SJSA1 (cell line): ENCODE measurements at places on chromosomes 7 and 10.

DNA sequence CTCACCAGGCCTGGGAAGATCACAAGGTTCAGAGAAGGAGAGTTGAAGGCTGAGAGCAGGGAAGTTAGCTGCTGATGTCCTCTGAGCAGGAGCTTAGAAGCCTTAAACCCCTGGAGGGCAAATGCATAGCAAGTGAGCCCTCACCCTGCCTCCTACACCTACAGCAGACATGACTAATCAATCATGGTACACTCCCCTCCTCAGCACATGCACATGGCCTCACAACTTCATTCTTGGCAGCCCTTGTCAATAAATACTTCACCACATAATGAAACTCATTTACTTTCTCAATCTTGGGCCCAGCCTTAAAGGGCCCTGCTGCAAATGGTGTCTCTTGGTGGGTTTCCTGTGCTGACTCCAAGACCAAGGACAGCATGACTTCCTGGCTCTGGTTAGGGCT is 12.9 kb downstream of the MMRN2 start:
- no peak for DNase-seq

DNA sequence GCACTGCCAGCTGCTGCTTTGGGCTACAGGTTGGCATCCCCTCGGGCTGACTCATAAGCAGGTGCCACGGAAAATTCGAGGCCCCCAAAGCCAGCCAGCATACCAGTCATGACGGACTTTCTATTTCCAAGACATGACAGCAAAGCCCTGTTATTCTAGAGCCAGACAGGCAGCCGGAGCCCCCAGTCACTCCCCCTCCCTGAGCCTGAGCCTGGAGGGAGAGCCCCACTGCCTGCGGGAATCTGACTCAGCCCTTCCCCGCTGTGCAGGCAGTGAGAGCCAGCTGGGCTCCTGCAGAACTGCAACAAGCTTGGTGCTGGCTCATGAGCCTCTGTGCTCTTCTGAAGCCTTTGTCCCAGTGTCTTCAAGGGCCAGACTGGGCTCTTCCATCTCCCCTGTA is 15.8 kb downstream of the BTBD16 start:
- no peak for DNase-seq

DNA sequence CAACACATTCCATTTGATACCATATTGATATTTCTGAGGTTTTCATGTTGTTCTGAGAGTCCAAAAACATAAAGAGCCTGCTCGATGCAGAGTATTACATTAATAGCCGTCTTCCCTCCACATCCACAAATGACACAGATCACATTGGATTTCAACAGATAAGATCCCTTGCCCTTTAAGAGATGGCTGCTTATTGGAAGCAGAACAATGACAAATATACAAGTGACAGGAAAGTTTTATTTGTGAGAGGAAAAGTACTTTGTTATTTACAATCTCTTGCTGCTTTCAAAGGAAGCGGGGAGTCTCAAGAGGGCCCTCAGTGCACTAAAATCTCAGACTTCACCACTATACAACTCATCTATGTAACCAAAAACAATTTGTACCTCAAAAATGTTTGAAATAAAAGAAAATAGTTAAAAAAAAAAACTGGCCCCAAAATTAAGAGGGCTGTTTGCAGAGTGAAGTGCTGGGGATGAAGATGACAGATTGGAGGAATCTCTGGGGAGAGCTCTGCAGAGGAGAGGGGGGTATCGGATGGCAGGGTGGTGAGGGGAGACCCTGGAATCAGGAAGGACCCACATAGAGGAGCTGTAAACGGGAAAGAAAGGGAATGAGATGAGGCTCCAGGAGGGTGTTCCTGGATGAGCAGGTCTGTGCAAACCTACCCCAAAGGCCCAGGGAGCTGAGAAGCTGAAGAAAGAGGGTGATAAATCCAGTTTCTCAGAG is 42.5 kb upstream of the ZNF438 start:
- no peak for DNase-seq

GRCh38 chr7:100493476-100494264 is 9.9 kb downstream of the NYAP1 start:
- DNase-seq, result no peak

- DNase-seq, result no peak
These were observed 109.6 kb upstream of the COBL start for GRCh38 chr7:51426163-51426562.

- peak; percentile 85 for DNase-seq
These were observed 718 bp upstream of the CTBP2 start for GRCh38 chr10:125160856-125161706.

DNA sequence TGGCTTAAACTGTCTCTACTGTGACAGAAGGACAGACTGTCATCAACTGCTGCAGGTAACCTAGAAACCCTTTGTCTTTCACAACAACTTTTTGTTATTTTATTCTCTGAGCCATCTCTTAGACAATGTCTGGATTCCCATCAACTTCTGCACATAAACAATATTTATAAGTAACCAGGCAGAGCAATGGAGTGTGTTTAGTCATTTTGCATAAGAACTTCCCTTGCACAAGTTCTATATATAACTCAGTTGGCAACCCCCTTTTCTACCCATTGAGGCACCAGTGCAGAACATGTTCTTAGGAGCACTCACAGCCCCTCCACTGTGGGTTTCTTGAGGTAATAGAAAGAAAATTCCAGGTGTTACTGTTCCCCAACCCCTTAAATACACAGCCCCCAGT is 65.0 kb upstream of the IL6 start:
- no peak for DNase-seq

DNA sequence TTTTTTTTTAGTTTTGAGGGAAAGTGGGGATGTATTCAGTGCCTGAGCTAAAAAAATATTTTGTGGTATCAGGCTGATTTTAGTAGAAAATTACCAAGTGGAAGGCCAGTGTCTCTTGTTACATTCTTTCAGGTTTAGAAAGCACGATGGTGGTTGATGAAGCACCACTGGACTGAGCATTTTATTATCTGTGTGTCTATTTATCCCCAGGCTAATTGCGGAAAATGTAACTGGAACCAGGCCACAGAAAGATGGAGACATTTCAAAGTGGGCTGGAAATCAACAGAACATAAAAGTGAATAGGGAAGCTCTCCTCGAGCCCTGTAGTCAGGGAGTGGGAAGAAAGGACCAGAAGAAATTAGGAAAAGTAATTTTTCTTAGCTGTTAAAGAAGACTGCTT is 261.0 kb downstream of the STK31 start:
- no peak for DNase-seq

- no peak for DNase-seq
These were observed 23.6 kb upstream of the COBL start for GRCh38 chr7:51340029-51340838.

GRCh38 chr10:72834183-72834825 is 59.2 kb upstream of the OIT3 start:
- peak; percentile 54 for DNase-seq

GRCh38 chr7:34747867-34748727 is 90.1 kb downstream of the NPSR1 start:
- DNase-seq, result peak; percentile 90

DNA sequence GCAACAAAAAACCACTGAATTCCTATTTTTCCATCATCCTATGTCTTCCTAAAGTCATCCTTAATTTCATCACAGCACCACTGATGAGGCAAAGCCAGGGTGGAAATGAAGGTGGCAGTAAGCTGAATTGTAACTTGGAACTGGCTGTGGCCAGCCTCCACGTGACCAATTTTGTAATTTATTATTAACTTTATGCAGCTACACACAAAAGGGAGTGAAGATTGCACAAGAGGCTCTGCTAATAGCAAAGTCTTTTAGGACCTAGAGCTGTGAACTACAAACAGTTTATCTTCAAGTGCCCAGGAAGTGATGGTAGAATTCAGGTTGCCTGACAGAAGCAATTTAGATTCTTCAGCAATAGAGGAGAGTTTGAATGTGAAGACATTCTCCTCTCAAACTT is 176.4 kb downstream of the CCDC71L start:
- no peak for DNase-seq

GRCh38 chr10:80158598-80159127 is 26.1 kb downstream of the PLAC9 start:
- DNase-seq, result peak; percentile 97

GRCh38 chr7:98864731-98865453 is 4.9 kb downstream of the TMEM130 start:
- DNase-seq, result peak; percentile 62

DNA sequence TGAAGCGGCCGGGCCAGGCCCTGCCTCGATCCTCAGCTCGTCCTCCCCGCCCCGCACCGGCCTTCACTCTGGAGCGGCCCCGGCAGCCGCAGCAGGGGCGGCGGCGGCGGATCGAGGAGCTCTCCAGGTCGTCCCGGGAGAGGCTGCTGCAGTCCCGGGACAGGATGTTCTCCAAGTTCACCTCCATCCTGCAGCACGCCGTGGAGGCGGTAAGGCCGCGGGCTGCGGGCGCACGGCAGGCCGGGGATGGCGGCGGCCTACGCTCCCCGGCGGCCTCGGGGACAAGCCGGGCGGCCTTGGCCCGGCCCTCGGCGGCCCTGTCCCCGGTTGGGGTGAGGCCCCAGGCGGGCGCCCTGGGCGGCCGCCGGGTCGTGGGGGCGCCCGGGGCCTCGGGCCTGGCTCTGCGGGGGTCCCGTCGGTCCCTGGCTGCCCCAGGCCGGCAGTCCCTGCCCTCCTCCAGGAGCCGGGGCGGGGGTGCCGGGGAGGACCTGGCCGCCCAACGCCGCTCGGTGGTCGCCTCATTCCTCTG is 399 bp downstream of the FHIP2A start:
- no peak for DNase-seq

GRCh38 chr7:100119072-100119969 is at the start of the genes CNPY4 and TAF6:
Gene CNPY4 (plus strand): TSS chr7:100119634. CDS start chr7:100119745, 111 bp downstream.
Gene TAF6 (minus strand): TSS chr7:100119358. CDS start chr7:100114209, 5,149 bp downstream.
- peak; percentile 98 for DNase-seq

DNA sequence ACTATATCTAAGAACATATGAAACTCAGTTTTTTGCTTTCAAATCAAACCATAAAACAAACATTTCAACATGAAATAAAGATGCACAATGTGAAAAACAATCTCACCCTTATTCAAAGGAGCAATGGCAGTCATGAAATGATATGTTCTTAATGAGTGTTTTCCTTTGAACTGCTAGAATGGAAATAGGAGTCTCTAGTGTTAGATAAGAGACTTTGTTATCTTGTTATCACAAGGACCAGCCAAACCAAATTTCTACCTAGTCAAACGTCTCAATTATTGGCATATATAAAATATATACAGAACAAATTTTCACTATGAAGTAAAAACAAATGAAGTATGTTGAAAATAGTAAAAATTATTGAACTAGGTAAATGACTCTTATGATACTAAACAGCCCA is 1.2 kb downstream of the VPS41 start:
- no peak for DNase-seq

- DNase-seq, result no peak
These were observed 18.9 kb downstream of the JMJD1C start for GRCh38 chr10:63446716-63447440.

DNA sequence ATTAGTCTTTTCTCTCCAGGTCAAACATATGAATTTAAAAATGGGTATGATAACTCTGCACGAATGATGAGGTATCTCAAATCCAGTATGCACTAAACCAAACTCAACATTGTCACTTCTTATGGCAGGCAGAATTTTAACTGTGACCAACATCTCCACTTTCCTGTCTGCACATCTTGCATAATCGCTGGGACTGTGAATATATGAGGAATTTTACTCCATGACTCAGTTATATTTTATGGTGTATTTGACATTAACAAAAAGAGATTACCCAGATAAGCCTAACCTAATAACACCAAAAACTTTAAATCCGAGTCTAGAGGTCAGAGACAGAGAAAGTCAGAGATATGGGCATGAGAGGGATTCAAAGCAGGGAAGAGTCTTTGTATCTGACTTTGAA is 454.5 kb upstream of the SEMA3D start:
- no peak for DNase-seq

- DNase-seq, result no peak
These were observed 38.4 kb downstream of the CARD11 start for GRCh38 chr7:3005257-3005656.

DNA sequence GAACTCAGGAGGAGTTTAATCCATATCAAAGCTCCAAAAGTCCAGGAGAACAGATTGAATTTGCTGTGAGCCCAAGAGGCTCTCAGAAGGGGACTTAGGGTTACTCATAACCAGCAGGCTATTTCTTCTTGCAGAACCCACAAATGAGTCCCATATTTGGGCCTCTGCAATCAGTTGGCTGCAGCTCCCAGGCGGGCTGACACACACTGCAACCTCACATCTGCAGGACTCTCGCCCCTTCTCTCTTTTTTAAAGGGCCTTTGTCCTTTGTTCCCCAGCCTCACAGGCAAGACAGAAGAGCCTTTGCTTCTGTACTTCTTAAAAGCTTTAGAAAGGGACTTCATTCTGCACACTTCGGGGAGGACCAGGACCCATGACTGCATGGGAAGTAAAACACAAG is 26.7 kb downstream of the CREB3L2 start:
- DNase-seq, result no peak

- no peak for DNase-seq
These were observed 19.7 kb downstream of the ESYT2 start for GRCh38 chr7:158809596-158809995.

GRCh38 chr10:124315591-124316270 is 103.0 kb downstream of the OAT start:
- peak; percentile 6 for DNase-seq

DNA sequence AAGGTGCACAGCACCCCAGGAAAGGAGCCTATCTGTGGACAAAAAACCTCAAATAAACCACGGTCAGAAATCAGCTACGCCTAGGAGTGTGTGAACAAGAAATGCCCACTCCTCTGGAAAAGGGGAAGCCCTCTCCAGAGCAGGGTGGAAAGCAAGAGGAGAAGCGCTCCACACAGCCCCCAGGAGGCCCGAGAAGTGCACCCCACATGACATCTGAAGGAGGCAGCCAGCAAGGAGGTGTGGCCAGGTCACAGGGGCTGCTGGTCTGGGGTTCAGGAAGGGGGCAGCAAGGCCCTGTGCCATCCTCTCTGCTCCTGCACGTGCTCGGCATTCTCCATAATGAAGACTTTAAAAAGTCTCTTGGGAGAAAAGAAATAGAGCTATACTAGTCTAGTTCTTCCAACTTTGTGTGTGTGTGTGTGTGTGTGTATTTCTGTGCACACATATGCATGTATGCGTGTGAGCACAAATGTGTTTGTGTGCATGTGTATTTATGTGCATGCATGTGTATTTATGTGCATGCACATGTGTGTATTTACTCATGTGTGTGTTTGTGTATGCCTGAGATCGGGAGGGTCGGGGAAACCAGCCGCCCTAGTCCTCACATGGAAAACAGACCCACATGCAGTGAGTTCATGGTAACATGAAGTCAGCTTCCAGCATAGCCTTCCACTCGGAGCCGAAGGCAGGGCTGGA is 76.5 kb downstream of the TNS3 start:
- DNase-seq, result no peak

- DNase-seq, result no peak
These were observed 154.0 kb upstream of the C7orf33 start for GRCh38 chr7:148436571-148436970.

- no peak for DNase-seq
These were observed 17.3 kb downstream of the MGAM start for GRCh38 chr7:142012825-142013511.
